Coronary artery (tissue), 2 donors: ENCODE measurements at places on chromosomes 12 and 14.

GRCh38 chr14:47674543-47675465 is 601 bp downstream of the MDGA2 start:
- DNase-seq = no peak

- DNase-seq = no peak
Measured at GRCh38 chr14:36935976-36936678, 236.3 kb downstream of the SLC25A21 start.

GRCh38 chr12:102406033-102406584 is 74.3 kb downstream of the IGF1 start:
- no peak for DNase-seq

DNA sequence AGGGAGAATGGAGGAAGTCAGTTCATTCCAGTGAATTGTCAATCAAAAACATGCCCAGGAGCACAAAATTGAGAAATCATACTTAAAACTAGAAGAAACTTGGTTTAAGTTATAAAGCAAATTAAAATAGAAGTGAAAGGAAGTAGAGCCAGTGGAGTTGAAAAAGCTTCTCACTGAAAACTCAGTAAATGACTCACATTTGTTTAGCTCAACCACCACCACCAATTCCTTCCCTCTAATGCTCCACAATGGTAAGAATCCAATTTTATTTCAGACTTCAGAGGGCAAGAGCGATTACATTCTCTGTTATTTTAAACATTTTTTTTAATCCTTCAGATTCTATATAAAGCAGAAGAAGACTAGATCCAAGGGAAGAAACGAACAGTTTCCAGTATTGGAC is 19.4 kb downstream of the UTP20 start:
- DNase-seq = no peak

GRCh38 chr14:73753124-73753886 is 39.1 kb upstream of the PNMA1 start:
- DNase-seq = no peak

DNA sequence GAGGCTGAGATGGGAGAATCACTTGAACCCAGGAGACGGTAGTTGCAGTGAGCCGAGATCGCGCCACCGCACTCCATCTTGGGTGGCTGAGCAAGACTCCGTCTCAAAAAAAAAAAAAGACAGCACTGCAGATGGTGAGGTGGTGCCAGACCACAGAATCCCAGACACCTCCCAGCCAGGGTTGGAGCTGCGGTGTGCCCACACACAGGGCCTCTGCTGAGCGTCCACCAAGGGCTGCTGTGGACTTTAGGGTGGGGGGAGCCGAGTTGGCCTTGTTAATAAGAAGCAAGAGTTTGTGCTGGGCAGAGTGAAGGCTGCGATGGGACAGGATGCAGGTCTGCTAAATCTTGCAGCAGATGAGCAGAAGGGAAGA is 14.2 kb downstream of the KMT5A start:
- DNase-seq = no peak

GRCh38 chr12:77031745-77032144 is 33.6 kb downstream of the E2F7 start:
- no peak for DNase-seq

DNA sequence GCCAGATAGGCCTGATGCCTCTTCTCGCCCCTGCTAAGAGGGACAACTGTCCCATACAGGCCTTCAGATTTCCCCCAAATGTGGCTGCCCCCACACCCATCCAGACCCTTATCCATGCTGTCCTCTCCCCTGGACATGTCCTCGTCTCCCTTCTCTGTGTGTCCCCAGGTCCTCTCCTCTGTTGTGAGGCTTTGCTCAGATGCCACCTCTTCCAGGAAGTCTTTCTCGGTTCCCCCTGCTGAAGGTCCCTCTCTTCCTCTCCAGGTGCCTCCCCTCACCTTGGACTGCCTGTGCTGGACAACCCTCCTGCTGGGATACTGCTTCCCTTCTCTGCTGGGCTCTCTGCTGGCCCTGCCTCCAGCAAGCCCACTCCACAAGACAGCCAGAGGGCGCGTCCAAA is 33.7 kb downstream of the BEGAIN start:
- DNase-seq = no peak

- DNase-seq = no peak
Measured at GRCh38 chr12:94299846-94300245, 151.5 kb downstream of the PLXNC1 start.

GRCh38 chr12:104513681-104514080 is 56.9 kb downstream of the CHST11 start:
- DNase-seq = no peak

- DNase-seq = no peak
Measured at GRCh38 chr12:92469837-92470236, 233.0 kb upstream of the PLEKHG7 start.

DNA sequence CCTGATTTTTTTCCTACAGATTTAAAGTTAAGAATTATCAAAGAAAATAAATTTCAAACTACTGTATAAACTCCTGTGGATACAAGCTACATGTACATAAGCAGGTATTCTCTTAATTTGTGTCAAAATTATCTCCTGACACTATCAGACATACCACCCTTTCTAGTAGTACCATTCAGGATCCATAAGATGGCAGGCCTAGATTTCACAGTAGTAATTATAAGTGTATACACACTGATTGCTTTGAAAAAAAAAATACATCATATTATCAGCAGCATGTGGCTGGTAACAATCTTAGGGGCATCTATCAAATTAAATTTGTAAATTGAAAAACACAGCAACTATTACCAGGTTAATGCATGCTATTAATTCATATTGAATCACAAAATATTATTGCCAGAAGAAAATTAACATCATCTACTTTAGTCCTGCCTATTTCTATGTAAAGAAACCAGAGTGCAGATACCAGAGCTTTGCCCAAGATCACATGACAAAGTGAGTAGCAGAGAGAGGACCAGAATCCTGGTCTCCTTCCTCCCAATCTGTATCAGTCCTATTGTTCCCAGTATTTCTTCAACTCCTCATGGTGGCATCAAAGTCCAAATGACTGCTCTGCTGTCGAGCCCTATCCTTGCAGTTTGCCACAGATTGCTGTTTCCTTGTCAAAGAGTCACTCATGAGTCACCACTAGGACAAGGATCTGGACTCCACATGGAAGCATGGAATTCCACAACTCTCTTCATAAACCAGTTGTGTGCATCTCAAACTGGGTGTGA is 27.7 kb upstream of the CALM1 start:
- no peak for DNase-seq

GRCh38 chr12:95497031-95497430 is 23.1 kb downstream of the METAP2 start:
- no peak for DNase-seq

- no peak for DNase-seq
Measured at GRCh38 chr12:28189784-28190320, 404 bp upstream of the CCDC91 start.

DNA sequence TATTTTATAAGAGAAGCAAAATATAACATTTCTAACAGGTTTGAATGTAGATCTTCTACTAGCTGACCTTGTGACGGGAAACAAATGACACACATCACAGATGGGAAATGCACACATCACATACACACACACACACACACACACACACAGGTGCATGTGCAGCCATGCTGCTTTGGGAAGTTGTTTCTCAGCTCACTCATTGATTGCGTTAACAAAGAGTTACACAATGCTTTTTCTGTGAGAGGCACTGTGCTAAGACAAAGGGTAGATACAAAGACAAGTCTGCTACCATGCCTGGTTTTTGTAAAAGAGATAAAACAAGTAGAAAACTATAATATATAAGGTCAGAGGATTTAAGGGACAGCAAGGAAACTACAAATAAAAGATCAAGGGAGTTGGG is 1.3 kb upstream of the NR1H4 start:
- no peak for DNase-seq

- DNase-seq = no peak
Measured at GRCh38 chr14:72598306-72598705, 295.6 kb downstream of the DPF3 start.

DNA sequence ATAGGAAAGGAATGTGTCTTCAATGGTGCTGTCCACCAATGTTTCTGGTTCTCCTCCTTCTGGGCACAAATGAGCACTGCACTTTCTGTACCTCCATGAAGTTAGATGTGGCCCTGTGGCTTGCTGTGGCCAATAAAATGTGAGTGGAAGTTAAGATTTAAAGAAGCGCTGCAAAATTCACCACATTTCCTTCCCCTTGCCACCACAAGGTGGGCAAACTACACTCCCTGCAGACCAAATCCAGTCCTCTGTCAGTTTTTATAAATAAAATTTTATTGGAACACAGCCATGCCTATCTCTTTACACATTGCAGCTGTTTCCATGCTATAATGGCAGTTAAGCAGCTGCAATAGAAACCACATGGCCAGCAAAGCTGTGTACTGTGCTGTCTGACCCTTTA is 141.4 kb upstream of the TMPO start:
- no peak for DNase-seq

DNA sequence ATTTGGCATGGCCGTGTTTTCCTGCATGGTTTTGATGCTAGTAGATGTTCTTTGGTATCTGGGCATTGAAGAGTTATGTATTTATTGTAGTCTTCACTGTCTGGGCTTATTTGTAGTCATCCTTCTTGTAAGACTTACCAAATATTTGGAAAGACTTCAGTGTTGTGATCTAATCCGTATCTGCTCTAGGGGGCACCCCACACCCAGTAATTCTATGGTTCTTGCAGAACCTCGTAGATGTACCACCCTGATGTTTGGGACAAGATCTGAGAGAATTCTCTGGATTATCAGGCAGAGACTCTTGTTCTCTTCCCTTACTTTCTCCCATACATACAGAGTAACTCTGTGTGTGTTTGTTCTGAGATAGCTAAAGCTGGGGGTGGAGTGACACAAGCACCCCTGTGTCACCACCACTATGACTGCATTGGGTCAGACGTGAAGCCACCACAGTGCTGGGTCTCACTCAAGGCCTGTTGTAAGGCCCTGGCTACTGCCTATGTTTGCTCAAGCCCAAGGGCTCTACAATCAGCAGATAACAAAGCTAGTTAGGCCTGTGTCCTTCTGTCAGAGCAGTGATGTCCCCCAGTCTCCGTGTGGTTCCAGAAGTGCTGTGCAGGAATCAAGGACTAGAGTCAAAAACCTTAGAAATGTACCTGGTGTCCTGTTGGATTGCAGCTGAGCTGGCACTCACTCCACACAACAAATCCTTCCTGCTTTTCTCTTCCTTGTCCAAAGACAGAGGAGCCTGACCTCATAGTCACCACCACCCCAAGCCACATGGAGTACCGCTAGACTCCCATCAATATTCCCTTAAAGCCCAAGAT is 9.6 kb downstream of the RDH16 start:
- DNase-seq = peak; percentile 19

DNA sequence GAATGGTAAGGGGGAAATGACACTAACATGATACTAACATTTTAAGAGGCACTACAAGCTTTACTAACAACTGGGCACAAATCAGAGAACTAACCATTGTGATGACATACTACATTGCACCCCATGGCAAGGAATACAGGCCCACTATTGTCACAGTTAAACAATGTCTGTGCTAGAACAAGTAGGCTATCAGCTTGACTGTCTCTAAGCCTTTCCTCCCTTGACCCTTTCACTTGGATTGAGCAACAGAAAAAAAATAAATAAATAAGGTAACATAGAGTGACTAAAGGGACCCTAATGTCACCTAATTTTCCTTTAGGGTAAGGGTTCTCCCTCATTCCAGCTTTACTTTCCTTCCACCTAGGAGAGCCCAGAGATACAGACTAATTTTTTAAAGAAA is 4.4 kb downstream of the SLC38A2 start:
- no peak for DNase-seq

- DNase-seq = no peak
Measured at GRCh38 chr12:13223179-13223804, 26.8 kb downstream of the EMP1 start.

DNA sequence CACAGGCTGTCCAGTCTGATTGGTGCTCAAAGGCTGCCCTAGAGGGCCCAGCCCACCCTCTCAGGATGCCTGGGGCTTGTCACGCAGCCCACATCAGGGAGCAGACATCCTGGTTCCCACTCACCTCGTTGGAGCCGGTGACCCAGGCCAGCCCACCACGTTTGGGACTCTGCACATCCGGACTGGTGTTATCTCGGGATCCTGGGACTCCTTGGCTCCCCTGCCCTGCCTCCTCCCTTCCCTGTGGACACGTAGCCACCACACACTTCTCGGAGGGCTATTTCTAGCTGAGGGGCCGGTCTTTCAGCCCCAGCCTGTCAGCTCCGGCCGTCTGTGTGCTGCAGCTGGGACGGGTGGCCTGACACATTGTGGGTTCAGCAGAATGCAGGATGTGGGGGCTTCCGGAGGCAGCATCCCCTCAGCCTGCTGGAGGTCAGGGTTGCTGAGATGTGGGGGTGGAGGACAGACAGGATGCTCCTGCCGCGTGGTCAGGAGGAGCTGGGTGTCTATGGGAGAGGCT is 12.8 kb upstream of the FGF23 start:
- DNase-seq = no peak

- no peak for DNase-seq
Measured at GRCh38 chr14:71815110-71815509, 117.1 kb upstream of the RGS6 start.

GRCh38 chr12:11497995-11498394 is 102.6 kb upstream of the PRB2 start:
- no peak for DNase-seq

DNA sequence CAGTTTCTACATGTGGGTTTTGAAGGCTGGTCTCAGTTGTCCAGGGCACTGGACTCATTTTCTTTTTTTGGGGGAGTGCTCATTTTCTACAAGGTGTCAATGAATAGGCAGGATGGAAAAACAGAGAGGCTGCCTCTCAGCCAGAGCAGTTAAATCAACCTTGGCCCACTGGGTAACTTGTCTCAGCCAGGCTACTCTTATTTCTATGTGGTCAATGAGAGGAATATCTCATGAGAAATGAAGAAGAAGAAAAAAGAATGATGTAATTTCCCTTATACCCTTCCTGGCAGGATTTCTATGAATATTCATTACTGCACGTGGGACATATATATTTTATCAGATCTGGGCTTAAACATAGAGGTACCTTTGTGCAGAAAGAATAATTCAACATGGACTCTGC is 155.2 kb upstream of the E2F7 start:
- no peak for DNase-seq

DNA sequence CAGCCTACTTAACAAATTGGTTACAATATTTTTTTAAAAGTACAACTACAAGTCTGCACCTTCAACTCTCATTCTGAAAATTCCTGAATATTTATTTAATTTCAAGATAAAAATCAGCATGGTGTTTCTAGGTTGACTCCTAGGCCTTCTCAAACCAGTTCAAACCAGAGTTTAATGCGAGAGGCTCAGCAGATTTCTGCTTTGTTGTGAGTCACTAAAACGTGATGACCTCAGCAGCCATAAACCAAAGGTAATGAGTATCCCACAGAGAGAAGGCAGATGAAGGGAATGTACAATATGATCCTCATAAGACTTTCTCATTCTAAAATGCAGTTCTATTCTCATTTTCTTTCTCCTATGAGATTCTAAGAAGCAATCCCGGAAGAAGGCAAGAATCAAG is 1.5 kb downstream of the PRDM4 start:
- DNase-seq = no peak

- DNase-seq = no peak
Measured at GRCh38 chr12:93802698-93803423, 125.7 kb downstream of the CRADD start.

DNA sequence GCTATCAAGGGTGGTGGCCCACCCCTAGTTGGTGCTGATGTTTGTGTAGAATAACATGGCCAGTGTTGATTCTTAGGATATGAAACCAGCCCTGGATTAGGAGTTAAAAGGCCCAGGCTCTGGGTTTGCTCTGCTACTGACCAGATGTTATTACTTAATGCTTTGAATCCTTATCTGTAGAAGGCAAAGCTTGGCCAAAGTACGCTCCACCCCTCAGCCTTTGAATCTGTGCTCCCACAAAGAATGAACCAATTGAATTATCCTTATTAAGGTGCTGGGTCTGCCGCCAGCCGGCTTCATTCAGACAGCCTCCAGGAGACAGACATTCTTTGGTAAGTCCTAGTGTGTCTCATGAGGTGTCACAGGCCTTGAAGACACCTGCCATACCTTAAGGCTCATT is 41.8 kb downstream of the AKAP3 start:
- no peak for DNase-seq
